ENCODE measurements at places on chromosomes 3 and 15.
A peak's percentile ranks its signal among the peaks of the same experiment; 100 is the strongest.

DNA sequence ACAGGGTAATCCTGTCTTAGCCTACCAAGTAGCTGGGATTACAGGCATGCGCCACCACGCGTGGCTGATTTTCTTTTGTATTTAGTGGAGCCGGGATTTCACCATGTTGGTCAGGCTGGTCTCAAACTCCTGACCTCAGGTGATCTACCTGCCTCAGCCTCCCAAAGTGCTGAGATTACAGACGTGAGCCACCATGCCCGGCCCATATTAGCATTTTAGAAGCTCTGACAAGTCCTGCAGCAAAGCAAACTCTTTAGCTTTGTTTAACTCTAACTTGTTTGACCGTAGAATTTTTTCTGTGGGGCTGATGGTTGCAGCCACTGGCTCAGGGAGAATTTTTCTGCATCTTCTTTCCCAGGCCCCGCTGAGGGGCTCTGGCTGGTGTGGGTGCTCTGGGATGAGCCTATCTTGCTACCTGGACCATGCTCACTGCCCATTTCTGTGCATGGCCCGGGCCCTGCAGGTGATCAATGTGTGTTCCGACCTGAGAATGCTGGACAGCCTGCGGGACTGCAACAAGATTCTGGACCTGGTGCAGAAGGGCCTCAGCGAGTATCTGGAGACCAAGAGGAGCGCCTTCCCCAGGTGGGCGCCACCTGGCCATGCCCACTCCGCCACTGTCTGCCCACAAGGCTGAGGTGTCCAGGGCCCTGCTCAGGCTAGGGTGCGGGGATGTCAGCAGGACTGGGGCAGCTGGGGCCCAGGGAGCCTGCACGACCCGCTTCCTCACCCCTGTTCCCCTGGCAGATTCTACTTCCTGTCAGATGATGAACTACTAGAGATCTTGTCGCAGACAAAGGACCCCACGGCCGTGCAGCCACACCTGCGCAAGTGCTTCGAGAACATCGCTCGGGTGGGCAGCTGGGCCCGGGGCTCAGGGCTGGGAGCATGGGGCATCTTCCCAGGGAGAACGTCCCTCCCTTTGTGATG is 41.3 kb downstream of the DNAH1 start:
- DNase-seq: no peak

- DNase-seq: peak; percentile 14
These were observed at the start of gene FAH for GRCh38 chr15:80152896-80153876. Gene FAH (plus strand): TSS chr15:80152999. CDS start chr15:80153055, 56 bp downstream.

DNA sequence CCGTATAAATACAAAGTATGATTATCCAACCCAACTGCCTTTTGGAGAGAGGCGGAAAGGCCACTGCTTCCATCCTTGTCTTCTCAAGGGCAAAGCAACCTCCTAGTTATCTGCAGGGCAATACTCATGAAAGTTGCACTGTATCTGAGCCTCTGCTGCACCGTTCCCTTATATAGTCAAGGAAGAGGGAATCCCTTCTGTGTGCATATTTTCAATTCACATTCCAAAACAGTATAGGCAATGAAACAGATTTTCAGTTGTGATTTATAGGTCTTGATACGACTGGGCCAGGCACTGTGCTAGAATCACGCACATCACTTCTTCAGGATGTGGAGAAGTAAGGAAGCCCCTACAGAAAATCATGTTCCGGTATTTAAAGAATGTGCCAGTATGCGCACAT is 455.7 kb downstream of the FOXP1 start:
- no peak for DNase-seq

- DNase-seq: no peak
These were observed 12.2 kb downstream of the ROBO2 start for GRCh38 chr3:77052051-77052501.

GRCh38 chr3:36991147-36991546 is 1.8 kb downstream of the EPM2AIP1 start:
- DNase-seq: no peak

- DNase-seq: no peak
These were observed 75.8 kb downstream of the B3GNT5 start for GRCh38 chr3:183328823-183329222.

DNA sequence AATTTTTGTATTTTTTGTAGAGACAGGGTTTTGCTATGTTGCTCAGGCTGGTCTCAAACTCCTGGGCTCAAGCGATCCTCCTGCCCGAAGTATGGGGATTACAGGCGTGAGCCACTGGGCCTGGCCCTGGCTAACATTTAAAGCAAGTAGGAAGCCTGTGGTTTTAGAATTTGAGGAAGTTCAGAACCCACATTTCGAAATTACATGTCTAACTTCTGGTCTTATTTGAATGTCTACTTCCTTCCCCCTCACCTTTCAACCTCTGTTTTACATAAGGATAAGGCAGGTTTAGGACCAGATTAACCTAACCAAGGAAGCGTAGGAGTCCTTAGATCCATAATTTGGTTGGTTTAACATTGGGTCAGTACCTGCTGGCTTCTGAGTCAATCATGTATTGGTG is 120.5 kb upstream of the PROK2 start:
- DNase-seq: no peak

GRCh38 chr3:46854555-46854991 is 8.7 kb downstream of the MYL3 start:
- no peak for DNase-seq
